CD4-positive, CD25-positive, alpha-beta regulatory T cell (primary cell): ENCODE measurements at places on chromosomes 12 and 14. TPM values are rescaled to one million over a fixed set of nuclear protein-coding genes. Genes with fewer than 3 reads are reported as not detected.

Gene TOMM20L
- not detected for total RNA-seq

Gene ESR2
- not detected for total RNA-seq

Gene WNT5B
- not detected for total RNA-seq

Gene KRT7
- not detected for total RNA-seq

Gene CLEC2D
- 219 TPM for total RNA-seq

Gene CACNB3
- 9.1 TPM for total RNA-seq

Gene FBXO33
- 59.9 TPM for total RNA-seq

Gene GCH1
- total RNA-seq, result 53.9 TPM

Gene TRIM9
- total RNA-seq, result 0.12 TPM

DNA sequence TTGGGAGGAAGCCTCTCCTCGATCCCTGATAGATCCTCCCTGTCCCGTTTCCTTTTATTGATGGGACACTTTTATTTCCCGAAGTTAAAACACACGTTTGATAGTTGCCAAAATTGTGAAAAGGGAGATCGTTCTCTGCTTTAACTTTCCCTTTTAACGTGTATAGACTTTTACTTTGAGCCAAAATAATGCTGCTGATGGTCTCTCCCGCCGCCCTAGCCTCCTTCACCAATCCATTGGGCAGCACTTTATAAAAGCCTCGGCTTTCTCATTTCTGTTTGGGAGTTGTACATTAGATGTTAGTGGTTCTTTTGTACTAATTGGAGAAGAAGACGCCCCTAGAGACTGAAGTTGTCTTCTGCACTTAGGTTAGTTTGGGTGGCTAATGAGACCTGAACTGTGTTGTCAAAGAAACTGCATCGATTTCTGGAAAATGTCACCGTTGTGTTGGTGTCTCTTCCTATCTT, 1.4 kb downstream of the TMTC2 start:
- DNase-seq, result peak; percentile 10

GRCh38 chr12:49874142-49874897, 29.4 kb downstream of the FAIM2 start:
- no peak for DNase-seq

DNA sequence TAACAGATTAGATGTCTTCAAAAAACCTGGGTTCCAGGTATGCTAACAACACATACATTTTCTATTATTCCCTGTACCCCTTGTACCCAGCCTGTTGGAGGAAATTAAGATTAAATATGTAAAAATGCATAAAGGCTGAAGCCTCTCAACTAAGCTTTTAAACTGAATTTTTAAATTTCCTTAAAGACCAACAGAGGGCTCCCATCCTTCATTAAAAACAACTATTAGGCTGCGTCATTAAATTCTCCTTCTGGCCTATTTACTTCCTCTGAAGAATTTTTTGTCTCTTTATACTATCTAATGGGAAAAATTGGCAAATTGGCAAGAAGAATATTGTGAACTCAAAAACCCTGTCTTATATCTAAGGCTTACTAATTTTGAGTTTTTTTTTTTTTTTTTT, 21.8 kb downstream of the SENP1 start:
- no peak for DNase-seq

DNA sequence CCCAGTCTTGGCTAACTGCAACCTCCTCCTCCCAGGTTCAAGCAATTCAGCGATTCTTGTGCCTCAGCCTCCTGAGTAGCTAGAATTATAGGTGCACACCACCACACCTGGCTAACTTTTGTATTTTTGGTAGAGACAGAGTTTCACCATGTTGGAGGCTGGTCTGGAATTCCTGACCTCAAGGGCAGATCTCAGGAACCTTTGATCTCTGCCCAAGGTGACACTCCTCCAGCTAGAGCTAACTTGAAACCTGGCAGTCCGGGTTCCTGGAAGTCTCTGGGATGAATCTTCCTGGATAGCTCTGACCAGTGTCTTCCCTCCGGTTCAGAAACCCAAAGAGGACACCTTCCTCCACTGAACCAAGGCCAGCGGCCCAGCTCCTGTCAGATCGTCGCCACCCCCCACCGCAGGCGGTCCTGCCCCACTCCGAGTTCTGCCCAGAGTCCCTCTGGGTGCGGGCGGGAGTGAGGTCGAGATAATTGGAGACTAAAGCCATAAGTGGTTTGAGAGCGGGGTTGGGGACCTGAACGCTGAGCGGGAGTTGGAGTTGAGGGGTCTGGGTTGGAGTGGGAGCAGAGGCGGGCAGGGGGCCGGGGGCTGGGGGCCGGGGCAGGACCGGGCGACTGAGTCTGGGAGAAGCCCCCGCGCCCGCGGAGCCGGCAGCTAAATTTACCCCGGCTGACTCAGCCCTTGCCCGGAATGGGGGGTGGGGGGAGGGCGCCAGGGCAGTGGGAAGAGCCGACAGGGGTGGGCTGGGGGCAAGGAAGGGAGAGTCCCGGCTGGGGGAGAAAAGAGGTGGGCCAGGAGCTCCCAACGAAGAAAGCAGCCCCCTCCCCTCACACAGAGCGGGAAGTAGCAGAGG, 4.7 kb downstream of the DDN start:
- no peak for DNase-seq

GRCh38 chr14:69859591-69859990, 19.6 kb upstream of the SMOC1 start:
- DNase-seq, result no peak

DNA sequence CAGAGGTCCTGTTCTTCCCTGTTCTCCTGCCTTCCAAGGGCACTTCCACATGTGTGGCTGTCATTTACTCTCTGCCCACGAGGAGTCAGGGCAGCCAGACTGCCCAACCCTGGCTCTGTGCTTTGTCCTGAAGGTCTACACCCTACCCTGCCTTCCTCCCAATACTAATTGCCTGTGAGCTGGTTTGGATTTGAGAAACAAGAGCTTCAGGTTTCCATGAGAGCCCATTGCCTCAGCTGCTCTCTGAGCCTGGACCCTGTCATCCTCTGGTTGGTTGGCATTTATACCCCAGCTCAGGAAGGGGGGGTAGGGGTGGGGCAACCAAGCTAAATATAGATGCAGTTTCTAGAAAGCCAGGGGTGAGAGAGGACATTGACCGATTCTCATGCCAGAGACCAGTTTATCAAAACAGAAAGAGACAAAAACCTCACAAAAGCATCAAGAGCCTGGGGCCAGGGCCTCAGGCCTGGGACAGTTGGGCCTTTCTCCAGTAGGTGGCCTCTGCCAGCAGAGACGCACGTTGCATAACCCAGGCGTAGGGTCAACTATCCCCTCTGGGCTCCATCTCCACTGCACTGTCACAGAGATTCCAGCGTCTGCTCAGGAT, 34.5 kb downstream of the VDR start:
- DNase-seq, result no peak

DNA sequence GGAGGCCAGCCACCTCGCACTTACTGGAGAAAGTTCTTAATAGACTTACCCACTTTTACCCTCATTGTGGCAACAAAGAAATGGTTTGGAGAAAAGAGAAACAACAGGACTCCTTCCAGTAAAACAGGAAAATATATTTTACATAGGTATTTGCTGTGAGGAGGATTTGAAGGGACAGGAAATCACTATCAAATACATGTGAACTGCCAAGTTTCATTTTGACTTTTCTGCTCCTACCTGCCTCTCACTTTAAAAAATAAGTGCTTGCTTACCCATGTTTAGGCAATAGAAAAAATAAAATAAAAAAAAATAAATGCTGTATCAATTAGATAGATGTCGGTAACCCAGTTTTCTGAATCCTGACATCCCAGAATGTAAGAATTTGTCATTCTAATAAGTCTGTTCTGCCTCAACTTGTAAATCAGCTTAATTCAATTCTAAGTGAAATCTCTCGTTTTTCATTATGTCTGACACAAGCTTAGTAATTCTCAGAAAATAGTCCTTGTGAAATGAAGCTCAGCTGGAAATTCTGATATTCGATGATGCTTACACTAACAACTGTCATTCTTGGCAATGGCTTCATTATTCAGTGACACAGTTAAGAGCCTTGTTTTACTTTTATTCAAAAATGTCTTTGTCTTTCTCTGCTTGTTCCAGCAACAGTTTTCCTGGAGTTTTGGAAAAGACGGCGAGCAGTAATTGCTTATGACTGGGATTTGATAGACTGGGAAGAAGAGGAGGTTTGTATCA, 131.3 kb downstream of the SLC5A8 start:
- DNase-seq, result no peak

GRCh38 chr12:101749657-101750056, 10.4 kb upstream of the SYCP3 start:
- DNase-seq, result no peak

- no peak for DNase-seq
These were observed 542.4 kb downstream of the DIO2 start for GRCh38 chr14:79668951-79669350.

GRCh38 chr12:128991716-128992115, 138.4 kb downstream of the GLT1D1 start:
- no peak for DNase-seq

DNA sequence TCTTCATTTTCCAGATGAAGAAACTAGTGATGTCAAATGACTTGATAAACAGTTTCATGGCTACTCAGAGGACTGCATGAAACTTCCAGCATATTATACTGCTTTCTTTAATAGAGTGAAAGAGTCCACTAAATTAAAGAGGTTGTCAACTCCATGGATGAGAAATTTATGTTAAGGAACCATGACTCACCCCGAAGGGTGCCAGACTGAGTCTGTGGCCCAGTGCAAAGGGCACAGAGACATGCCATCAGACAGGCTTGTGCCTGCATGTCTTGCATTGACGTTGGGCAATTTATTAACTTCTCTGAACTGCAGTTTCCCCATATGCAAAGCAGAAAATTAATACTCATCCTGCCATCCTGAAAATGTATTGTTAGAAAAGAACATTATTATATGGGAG, 382.4 kb downstream of the APAF1 start:
- no peak for DNase-seq

DNA sequence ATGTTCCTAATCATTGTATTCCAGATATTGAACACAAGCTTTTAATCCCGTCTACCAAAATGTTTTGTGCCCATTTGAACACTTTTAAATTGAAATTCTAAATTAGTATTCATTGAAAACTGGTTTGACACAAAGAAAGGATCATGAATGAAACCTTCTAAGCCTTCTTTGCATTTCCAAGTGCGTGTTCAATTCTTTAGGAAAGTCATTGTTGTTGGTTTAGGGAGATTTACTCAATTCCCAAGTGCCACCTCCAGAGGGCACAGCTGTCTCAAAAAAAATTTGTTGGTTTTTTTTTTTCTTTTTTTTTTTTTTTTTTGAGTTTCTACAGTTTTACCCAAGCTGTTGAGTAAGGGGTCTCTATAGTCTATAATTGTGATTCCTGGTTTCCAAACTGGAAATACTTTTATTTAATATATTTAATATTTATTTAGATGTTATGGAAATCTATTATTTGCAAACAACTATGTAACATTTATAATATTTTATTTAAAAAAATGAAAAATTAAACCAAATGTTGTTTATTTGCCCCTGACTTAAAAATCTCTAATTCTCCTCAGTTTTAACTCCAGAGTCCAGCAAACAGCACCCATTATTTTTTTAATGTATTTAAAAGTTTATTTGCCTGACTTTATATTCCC, 79.9 kb downstream of the NEDD1 start:
- DNase-seq, result no peak

GRCh38 chr12:75245108-75245507, 35.5 kb upstream of the KCNC2 start:
- DNase-seq, result no peak

- DNase-seq, result no peak
These were observed 46.6 kb downstream of the SMIM41 start for GRCh38 chr12:52126050-52126604.
